Right atrium auricular region (tissue), 2 donors: ENCODE measurements at places on chromosomes 2 and 18. TPM values are rescaled to one million over a fixed set of nuclear protein-coding genes. Genes with fewer than 3 reads are reported as not detected.

Gene LIMS3
- 4.4 TPM for total RNA-seq

Gene CRIM1
- total RNA-seq = 49.1 TPM

Gene LCT
- total RNA-seq = not detected

Gene METTL5
- 49.0 TPM for total RNA-seq

Gene CBLN2
- 1.3 TPM for total RNA-seq

Gene TCF23
- total RNA-seq = not detected

Gene CYP26B1
- 2.5 TPM for total RNA-seq

Gene VSNL1
- 41.7 TPM for total RNA-seq

Gene FBXO48
- total RNA-seq = 0.33 TPM

Gene STAT4
- total RNA-seq = 27.3 TPM

Gene PAX3
- total RNA-seq = 0.24 TPM

Gene MDH1
- 1,569 TPM for total RNA-seq

Gene CDH7
- not detected for total RNA-seq

Gene TMEM200C
- 0.26 TPM for total RNA-seq

Gene RNF144A
- 8.2 TPM for total RNA-seq

Gene FBXO15
- total RNA-seq = not detected

Gene PSMA8
- total RNA-seq = not detected

Gene FOXI3
- not detected for total RNA-seq

Gene WDCP
- 2.7 TPM for total RNA-seq

Gene CYRIA
- total RNA-seq = 2.8 TPM

Gene GPR55
- total RNA-seq = not detected

Gene ITPRIPL1
- total RNA-seq = 0.44 TPM

Gene CCDC85A
- 5.0 TPM for total RNA-seq

Gene USP40
- total RNA-seq = 11.6 TPM

Gene SPHKAP
- total RNA-seq = 75.5 TPM

Gene RTKN
- 15.3 TPM for total RNA-seq

Gene ANKRD30B
- total RNA-seq = not detected

Gene ZNF804A
- not detected for total RNA-seq

Gene SULT1C2
- not detected for total RNA-seq

Gene AMMECR1L
- total RNA-seq = 7.4 TPM
